Ascending aorta (tissue), 2 donors: ENCODE measurements at places on chromosomes 11 and 22.

DNA sequence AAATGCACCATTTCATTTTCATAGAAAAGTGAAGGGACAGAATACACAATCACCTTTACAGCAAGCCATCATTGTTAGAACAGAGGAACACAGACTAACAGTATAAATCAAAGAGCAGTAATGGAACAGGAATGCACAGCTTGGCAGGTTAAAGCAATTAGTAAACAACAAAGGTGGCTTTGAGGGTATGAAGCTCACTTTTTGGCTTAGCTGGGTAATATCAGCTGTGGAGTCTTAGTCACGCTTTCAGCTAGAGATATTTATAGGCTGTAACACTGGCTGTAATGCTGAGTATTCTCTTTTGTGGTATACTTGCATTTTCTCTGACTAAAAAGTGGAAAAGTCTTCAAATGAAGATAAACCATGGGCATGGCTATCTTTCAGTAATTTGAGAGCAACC, 1780.5 kb downstream of the LRRC4C start:
- no peaks in the 10 kb centered on the region for H3K4me1 ChIP-seq
- no peak overlapping the region for H3K27ac ChIP-seq
- H3K4me3 ChIP-seq = no peak overlapping the region
- no peak for DNase-seq

- no peaks in the 10 kb centered on the region for H3K36me3 ChIP-seq
- DNase-seq = no peak
- no peaks in the 10 kb centered on the region for H3K4me1 ChIP-seq
- H3K4me3 ChIP-seq = no peak overlapping the region
- H3K27me3 ChIP-seq = no peaks in the 10 kb centered on the region
- H3K27ac ChIP-seq = no peak overlapping the region
Measured at GRCh38 chr22:49073873-49074417, 753.7 kb downstream of the BRD1 start.

DNA sequence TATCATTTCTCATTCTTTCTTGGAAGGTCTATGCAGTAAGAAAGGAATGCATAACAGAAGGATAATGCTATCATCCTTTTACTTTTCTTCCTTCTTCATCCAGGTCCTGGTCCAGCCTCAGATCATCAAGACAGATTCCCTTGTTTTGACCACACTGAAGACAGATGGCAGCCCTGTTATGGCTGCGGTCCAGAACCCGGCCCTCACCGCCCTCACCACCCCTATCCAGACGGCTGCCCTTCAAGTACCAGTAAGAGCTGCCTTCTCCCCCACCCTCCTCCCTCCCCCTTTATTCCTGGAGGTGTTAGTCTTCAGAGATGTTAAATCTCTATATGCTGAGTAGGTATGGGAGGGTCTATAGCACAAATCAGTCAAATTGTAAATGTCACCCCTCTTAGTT, 37.9 kb downstream of the SREBF2 start:
- no peaks in the 10 kb centered on the region for H3K4me1 ChIP-seq
- no peak overlapping the region for H3K4me3 ChIP-seq
- H3K27me3 ChIP-seq = no peaks in the 10 kb centered on the region
- H3K27ac ChIP-seq = no peak overlapping the region
- H3K36me3 ChIP-seq = peaks cover 86% of the 10 kb centered on the region

DNA sequence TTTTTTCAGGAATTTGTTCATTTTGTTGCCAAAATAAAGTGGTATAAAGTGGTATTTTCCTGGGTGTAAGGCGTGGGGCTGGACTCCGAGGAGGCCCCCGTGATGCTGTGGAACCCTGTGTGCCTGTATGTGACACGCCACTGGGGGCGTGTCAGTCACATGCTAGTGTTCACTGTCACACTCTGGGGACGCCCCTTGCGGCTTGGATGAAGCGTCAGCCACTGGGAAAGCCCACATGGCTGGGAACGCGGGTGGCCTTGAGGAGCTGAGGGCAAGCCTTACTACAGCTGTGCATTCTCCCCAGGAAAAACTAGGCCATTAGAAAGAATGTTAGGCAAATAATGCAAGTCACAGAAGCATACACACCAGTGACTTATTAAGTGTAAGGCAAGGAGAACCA, 77.0 kb upstream of the SLC25A18 start:
- H3K4me3 ChIP-seq = no peak overlapping the region
- no peaks in the 10 kb centered on the region for H3K36me3 ChIP-seq
- H3K4me1 ChIP-seq = no peaks in the 10 kb centered on the region
- no peak for DNase-seq
- H3K27ac ChIP-seq = no peak overlapping the region

- H3K27ac ChIP-seq = no peak overlapping the region
- no peaks in the 10 kb centered on the region for H3K4me1 ChIP-seq
- no peaks in the 10 kb centered on the region for H3K36me3 ChIP-seq
- no peaks in the 10 kb centered on the region for H3K27me3 ChIP-seq
- peak; percentile 71 for DNase-seq
Measured at GRCh38 chr11:94650756-94651155, 83.6 kb downstream of the PIWIL4 start.

GRCh38 chr11:67227726-67228125, 38.5 kb upstream of the GRK2 start:
- no peaks in the 10 kb centered on the region for H3K27me3 ChIP-seq
- DNase-seq = no peak
- H3K27ac ChIP-seq = no peak overlapping the region
- H3K36me3 ChIP-seq = peaks cover 56% of the 10 kb centered on the region

- H3K36me3 ChIP-seq = no peaks in the 10 kb centered on the region
- H3K27ac ChIP-seq = no peak overlapping the region
- H3K4me1 ChIP-seq = no peaks in the 10 kb centered on the region
- no peak for DNase-seq
Measured at GRCh38 chr11:126917531-126918204, 82.9 kb downstream of the KIRREL3 start.

DNA sequence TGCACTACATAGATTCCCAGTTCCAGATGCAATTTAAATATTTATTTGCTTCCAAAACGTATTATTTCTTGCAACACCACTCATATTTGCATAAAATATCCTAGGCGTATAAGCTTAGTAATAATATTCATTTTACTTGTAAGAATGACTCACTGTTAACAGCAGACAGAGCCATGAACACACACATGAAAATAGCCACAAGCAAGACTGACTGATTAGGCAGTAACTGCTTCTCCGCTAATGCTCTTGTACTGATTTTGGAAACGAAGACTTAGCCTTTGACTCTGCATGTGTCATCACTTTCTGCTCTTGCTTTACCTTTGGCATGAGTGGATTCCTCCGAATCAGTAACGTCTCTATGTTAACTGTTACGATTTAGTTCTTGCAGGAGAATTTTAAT, 6.0 kb downstream of the OR10Q1 start:
- no peaks in the 10 kb centered on the region for H3K4me1 ChIP-seq
- no peak for DNase-seq
- H3K36me3 ChIP-seq = no peaks in the 10 kb centered on the region
- no peak overlapping the region for H3K27ac ChIP-seq
- H3K4me3 ChIP-seq = no peak overlapping the region
- H3K27me3 ChIP-seq = no peaks in the 10 kb centered on the region

DNA sequence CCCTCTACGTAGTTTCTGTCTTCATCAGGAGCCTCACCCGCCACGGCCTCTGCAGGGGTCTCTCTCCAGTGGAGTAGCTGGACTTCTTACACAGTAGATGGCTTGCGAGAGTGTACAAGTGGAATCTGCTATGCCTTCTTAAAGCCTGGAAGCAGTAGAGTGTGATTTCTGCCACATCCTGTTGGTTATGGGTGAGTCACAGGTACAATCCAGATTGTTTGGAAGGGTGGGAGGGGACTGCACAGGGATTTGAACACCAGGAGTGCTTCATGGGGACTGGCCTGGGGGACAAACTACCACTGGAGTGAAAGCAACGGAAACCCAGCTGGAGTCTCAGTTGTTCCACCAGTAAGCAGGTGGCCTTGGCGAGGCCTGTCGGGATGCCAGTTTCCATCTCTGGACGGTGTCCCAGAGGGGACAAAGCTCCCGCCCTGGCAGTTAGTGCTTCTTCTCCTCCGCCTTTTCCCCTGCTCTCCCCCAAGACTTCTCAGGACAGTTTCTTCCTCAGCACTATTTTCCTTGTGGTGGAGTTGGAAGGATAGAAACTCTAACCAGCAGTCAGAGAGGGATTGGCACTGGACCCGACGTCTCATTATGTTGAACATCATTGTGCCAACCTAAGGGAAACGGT, 85.0 kb upstream of the RCN1 start:
- H3K27ac ChIP-seq = no peak overlapping the region
- H3K4me3 ChIP-seq = no peak overlapping the region
- H3K4me1 ChIP-seq = no peaks in the 10 kb centered on the region
- no peaks in the 10 kb centered on the region for H3K36me3 ChIP-seq
